ENCODE measurements at places on chromosomes 1 and 21.

- no peak for DNase-seq
Measured at GRCh38 chr1:27968692-27969091, 8.9 kb downstream of the XKR8 start.

DNA sequence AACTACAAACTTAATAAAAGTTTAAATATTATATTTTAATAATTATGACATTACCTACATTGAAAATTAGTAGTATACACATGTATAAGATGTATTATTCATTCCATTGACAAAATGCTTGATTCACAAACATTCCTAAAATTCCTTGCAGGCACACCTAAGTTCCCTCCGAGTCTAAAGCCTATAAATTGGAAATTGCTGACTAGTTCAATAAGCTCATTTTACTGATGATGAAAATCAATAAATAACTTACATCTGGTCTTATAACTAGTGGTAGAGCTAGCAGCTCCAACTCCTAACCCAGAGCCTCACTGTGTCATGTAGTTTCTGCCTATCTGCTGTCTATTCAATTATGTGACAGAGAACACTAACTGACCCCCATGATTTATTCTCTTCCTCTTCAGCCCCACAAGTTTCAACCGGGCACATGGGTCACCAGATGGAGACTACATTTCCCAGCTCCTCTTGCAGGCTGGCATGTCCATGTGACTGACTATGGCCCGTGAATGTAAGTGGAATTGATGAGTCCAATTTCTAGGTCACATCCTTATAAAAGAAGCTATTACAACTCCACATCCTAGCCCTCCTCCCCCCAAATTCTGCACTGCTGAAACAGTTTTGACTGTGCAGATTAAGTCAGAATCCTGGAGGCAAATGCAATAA lies 29.6 kb upstream of the LRRC8D start:
- no peak for DNase-seq

DNA sequence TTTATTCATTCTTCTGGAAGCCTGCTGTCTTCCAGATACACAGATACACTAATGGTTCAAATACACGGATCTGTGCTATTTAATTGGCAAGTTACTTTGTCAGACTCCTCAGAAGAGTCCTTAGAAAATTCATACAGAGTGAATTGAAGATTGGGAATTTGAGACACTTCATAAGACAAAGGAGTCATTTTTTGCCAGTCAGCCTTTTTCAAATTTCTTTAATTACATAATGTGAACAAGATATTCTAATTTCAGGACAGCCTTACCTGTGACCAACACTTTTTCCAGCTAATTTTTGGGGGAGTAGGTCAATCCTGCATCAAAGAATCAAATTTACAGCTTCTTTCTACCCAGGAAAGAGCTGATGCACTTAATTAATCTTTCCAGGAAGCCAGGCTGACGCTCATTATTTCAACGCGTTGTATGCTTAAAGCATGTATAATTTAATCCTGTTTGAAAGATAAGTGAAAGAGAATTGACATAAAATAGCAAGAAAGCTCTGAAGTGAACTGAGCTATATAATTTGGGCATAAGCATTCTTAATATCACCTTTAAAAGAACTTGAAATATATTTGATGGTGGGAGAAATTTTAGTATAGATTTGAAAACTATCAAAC lies 12.8 kb upstream of the NRIP1 start:
- no peak for DNase-seq

DNA sequence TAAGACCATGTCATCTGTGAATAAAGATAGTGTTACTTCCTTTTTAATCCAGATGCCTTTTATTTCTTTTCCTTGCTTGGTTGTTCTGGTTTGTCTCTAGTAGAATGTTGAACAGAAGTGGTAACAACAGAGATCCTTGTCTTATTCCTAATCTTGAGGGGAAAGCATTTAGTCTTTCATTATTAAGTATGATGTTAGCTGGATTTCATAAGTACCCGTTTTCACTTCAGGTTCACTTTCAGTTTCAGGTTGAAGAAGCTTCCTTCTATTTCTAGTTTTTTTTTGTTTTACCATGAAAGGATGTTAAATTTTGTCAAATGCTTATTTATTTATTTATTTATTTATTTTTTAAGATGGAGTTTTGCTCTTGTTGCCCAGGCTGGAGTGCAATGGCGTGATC lies 22.3 kb upstream of the AGPAT3 start:
- DNase-seq = no peak

DNA sequence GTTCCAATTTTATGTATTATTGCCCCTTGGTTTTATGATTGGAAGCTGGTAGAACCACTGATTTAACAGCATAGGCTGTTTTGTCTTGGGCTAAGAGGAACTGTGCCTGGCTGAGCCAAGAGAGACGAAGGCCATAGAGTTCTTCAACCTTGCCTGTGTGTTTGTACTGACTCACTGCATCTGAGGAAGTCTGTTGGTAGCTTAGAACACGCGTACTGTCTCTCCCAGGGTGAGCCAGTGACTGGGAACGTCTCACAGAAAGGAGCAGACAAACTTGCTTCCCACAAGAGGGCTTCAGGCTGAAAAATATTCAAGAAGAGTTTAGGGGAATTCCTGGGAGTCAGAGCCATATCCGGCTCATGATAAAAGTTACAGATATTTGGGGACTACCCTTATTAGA lies 14.9 kb downstream of the TMEM51 start:
- no peak for DNase-seq

DNA sequence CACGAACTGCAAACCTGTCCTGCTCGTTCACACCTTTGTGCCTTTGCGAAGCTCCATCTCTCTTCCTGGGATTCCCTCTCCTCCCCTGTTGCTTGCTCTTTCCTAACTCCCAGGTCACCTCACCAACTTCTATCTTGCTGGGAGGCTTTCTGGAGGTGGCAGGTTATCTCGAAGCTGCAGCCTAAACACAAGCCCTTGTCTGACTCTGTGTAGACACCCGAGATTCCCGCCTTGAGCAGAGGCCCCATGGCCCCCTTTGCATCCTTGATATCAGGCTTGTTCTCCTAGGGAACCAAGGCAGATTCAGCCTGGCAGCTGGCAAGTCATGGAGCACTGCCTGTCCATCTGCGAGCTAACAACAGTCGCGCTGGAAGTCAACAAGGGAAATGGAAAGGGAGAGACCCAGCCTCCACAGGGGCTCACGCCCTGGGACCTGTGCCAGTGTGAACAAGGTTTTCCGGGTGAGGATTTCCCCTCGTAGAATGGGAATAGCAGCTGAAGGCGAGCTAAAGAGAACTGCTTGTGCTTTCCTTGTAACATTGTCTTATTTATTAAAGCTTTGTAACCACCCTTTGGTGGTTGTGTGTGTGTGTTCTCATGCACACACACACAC lies 109.5 kb upstream of the JUN start:
- no peak for DNase-seq

GRCh38 chr1:87064309-87064708 lies 149.9 kb downstream of the HS2ST1 start:
- no peak for DNase-seq

- no peak for DNase-seq
Measured at GRCh38 chr1:24966121-24966723, 36.1 kb upstream of the RUNX3 start.

DNA sequence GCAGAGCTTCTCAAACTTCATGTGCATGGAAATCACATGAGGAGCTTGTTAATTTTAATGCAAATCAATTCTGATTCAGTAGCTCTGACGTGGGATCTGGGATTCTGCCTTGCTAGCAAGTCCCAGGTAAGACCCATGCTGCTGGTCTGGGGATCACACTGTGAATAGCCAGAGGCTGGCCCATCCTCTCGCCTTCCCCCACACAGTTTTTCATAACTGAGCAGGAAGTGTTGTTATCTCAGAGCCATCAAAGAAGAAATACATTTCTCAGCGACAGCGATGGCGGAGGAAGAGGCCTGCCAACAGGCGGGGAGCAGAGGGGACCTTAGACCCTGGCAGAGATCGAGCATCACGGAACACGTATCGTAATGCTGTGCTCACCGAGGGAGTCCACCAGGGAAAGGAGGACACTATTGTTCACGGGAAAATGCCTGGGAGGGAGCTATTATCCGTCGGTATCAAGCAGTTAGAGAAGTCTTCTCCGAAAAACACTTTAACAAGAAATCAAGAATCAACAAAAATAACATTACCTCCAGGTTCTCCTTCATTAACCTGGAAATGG lies 268.9 kb upstream of the TMEM51 start:
- no peak for DNase-seq

- no peak for DNase-seq
Measured at GRCh38 chr1:175870217-175870616, 126.8 kb upstream of the TNR start.

DNA sequence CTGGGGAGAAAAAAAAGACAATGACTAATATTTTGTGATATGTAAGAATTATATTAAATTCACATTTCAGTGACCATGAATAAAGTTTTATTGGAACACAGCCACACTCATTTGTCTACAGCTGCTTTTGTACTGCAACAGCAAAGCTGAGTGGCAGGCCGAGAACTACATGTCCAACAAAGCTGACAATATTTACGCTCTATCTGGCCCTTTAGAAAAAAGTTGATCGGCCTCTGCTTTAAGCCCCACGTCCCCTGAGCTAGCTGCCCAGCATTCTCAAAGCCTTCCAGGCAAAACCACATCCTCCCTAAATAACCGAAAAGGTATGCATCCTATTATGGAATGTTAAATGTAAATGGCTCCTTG lies 8.6 kb downstream of the SLC2A1 start:
- no peak for DNase-seq

- no peak for DNase-seq
Measured at GRCh38 chr1:39789571-39790110, 976 bp upstream of the BMP8B start.

DNA sequence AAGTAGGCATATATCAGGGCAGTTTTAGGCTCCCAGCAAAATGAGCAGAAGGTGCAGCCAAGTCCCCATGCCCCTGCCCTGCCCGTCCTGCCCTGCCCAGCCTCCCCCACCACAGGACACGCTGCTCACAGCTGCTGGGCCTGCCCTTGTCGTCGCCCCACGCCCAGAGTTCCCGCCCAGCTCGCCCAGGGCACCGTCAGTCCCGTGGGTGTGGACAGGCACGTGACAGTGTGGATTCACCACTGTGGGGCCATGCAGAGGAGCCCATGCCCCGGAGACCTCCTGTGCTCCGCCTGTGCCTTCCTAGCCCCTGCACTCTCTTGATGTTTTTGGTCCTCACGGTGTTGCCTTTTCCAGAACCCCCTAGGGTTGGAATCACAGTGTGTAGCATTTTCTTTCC lies 7.0 kb downstream of the FAAP20 start:
- no peak for DNase-seq

- DNase-seq = no peak
Measured at GRCh38 chr1:206566999-206567398, 45.3 kb downstream of the EIF2D start.

DNA sequence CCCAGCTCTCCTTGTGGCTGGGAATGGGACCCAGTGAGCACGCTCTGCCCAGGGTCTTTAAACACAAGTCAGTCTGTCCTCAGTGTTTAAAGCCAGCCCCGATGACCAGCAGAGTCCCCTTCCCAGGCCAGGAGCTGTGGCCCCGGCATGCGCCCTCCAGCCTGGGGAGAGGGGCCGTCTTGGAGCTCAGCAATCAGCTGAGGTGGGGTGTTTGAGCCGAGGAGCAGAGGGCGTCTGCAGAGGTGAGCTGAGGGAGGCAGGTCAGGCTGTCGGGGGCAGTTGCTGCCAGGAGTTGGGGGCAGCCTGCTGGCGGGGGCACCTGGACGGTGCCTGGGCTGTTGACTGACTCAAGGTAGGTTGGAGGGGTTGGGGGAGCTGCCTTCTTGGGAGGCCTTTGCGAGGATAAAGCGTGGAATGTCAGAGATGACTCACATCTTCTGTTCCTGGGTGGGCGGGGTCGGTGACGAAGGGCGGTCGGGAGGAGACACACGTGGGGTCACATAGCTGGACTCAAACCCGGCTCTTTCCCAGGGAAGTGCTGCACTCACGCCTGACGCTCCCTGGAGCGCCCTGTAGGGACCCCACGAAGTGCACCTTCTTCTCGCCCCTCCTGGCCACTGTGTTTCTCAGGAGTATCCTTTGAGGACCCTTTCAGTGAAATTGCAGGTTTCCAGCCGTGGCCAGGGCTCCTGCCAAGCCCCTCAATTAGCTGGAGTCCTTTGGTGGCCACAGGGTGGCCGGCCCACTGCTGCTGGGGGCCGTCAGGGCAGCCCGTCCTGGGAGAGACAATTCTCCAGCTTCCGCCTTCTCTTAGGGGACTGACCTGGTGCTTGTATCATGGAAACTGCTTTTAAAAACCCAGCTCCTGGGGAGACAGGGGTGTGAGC lies 86.2 kb downstream of the SIK1 start:
- no peak for DNase-seq

DNA sequence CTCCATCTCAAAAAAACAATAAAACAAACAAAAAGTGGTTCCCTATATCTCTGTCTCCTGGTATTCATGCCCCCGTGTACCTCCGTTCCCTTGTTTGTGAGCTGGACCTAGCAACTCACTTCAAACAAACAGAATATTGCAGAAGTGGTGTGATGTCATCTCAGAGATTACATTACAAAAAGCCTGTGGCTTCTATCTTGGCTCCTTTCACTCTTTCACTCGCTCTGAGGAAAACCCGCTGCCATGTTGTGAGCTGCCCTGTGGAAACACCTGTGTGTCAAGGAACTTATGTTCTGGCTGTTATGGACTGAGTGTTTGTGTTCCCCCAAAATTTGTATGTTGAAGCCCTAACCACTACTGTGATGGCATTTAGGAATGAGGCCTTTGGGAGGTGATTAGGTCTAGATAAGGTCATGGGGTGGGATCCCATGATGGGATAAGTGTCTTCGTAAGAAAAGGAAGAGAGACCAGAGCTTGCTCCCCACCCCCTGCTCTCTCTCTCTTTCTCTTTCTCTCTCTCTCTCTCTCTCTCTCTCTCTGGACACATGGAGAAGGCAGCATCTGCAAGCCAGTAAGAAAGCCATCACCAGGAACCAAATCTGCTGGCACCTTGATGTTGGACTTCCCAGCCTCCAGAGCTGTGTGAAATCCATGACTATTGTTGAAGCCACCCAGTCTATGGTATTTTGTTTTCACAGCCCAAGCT lies 7.4 kb upstream of the HYI start:
- DNase-seq = no peak

DNA sequence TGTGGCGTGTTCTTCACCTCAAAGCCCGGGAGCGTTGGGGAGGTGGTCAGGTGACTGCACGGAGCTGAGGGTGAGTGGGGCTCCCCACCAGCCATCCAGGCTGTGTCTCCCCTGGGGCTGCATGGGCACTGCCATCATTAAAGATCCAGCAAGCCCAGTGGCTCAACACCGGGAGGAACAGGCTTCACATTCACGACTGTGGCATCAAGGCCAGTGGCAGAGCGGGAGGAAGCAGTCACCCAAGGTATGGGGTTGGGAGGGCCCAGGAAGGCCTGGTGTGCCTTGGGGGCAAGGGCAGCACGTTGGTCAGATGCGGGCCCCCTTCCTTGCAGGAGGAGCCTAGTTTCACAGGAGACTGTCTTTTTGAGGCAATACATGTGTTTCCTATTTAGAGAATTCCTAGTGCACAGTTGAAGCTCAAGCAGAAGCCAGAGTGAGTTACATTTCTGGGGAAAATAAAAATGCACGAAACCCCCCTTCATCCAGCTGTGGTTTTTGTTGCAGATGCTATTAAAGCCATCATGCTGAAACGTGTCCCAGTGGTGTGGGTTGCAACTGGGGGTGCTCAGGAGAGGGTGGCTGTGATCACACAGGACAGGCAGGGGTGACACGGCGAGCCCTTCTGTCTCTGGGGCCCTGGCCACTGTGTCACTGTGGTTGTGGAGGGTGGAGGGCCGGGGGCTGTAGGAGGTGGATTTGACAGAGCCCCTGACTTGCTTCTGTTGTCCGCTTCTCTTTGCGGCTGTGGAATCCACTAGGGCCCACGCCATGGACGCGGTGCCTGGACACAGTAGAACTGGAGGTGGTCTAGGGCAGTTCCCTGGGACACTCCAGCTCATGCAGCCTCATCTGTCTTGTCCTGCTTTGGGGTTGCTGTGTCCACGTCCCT lies 34.1 kb downstream of the SNAP47 start:
- DNase-seq = no peak

GRCh38 chr1:18705811-18706210 lies 75.2 kb downstream of the PAX7 start:
- no peak for DNase-seq

Measured in GM19239 (cell line).